ENCODE measurements at places on chromosomes 12 and 14. TPM values are rescaled to one million over a fixed set of nuclear protein-coding genes. Genes with fewer than 3 reads are reported as not detected.

DNA sequence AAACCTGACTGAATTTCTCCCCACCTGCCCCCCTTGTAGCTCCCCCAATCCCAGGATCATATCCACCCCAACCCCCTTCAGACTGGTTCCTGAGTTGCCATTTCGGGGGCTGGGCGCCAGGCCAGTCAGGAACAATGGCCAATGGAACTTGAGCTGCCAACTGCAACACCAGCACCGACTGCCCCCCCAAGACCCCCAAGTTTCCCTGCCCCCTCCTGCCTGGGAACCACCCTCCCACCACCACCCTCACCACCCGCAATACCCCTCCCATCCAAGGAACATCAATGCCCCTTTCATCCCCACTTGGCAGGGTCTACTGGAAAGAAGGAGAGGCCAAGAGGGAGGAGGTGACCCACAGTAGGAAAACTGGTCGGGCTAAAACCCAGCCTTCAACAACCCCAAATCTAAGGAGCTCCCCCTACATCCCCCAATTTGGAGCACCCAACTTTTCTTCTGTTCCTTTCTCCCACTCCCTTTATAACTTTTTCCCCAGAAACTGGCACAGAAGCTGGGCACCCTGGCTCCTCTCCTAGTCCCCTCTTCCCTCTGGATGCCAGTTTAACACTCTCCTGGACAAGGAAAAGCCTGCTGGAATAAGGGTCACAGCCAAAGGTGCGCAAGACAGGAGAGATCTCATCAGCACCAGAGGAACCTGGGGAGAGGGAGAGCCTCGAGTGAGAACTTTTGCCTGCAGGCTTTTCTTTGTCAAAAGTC is 1.6 kb upstream of the NDRG2 start:
- no peak for DNase-seq

- DNase-seq = no peak
Observed at GRCh38 chr12:62805517-62805916, 129.4 kb downstream of the PPM1H start.

DNA sequence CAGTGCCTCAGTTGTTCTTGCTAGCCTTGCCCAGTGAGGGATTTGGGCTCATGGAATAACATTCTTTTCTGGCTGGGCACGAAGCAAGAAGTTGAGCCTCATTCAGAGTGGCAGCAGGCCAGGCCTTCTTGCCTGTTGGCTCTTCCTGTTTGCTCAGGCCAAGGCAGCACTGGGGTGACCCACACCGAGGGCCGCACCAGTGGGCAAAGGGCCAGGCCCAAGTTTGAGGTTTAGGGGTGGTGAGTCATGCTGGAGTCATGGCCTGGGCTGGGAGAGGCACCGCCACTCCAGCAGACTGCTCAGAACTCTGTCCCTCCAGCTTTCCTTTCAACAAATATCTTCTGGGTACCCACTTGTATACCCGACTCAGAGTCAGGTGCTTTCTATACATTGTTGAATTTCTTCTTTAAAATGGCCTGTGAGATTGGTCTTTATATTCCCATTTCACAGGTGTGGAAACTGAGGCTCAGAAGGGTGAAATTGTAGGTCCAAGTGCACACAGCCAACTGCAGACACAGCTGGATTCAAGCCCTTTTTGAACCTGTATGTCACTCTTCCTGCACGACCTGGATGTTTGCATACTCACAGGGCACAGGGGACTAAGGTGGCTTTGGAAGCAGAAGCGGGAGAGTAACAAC is 279.4 kb downstream of the FOXN3 start:
- no peak for DNase-seq

- DNase-seq = no peak
Observed at GRCh38 chr12:62679608-62680007, 213.0 kb downstream of the MON2 start.

GRCh38 chr14:100376751-100377171 is 53.6 kb downstream of the SLC25A47 start:
- peak; percentile 39 for DNase-seq

GRCh38 chr14:39734306-39734705 is 302.1 kb upstream of the FBXO33 start:
- DNase-seq = no peak

TPPP2 gene
- not detected for total RNA-seq

DNA sequence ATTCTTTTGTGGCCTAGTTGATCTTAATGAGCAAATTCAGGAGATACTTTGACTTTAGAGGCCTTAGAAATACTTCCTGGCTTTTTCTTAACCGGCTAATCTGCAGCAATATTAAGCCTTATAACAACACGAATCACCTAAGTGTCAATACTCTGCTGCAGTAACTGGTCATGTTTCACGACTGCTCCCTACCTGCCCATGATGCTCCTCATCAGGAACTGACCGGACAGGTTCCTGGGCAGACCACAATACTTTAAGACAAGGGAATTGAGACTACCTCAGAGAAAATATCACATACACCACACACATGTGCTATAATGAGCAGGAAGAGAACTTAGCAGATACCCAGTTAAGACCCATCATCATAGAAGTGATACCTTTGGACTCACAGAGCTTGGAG is 211.9 kb upstream of the BMP4 start:
- no peak for DNase-seq

BMAL2 gene
- total RNA-seq = 0.98 TPM

ETV6 gene
- total RNA-seq = 6.5 TPM

TMEM132D gene
- not detected for total RNA-seq

MGP gene
- total RNA-seq = not detected

DNA sequence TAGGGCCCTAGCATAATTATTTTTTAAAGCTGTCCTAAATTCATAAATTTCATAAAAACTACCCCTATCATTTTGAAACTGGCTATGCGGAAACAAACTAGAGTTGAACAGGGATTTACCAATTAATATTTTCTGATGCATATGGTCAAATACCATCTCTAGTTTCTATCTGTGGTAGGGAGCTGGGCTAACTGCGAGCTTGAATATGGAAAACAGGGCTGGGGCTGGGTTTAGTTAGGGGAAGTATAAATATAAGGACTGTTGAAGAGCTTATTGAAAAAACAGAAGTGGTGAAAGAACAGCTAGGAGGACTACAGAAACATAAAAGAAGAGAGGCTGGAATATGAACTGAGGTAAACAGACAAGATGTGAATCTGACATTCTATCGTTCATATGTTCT is 91.8 kb downstream of the SLC38A1 start:
- DNase-seq = no peak

AMIGO2 gene
- 1.1 TPM for total RNA-seq

DNA sequence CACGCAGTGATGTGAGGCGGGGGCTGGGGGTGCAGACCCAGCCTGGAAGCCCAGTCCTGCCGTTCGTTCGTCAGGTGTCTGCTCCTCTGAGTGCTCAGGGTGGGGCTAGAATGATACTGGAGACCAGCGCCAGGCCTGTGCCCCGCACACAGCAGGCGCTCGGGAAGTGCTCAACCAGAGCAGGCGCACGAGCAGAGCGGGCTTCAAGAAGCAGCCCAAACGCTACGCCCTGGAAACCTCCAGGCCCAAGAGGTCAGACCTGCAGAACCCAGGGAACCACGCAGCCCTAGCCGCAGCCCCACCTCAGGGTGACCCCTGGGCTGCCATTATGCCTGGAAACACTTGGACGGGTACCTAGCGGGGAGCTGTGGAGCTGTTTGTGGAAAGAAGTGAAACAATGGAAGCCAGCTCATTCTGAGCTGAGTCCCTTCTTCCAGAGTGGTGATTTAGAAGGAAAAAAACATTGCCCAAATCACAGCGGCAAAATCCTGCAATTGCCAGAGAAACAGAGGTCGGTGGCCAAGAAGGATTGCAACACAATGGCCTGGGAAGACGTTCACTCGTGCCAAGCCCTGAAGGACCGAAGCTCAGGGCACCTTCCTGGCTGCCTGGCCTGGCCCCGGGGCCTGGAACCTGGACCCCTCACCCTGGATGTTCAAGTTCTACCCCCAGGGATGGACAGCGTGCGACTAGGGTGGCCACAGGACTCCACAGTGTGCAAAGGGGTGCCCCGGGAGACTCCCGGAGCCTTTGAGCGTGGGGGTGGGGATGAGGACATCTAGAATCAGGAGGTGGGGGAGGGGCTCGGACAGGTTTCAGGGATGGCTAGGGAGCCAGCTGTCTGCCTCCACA is 40.4 kb upstream of the DIO3 start:
- DNase-seq = no peak

- peak; percentile 8 for DNase-seq
Observed at GRCh38 chr12:57416039-57416996, 14.5 kb downstream of the R3HDM2 start.

CCDC197 gene
- total RNA-seq = not detected
